Caco-2 (cell line): ENCODE measurements at places on chromosomes 16 and 17. TPM values are rescaled to one million over a fixed set of nuclear protein-coding genes. Genes with fewer than 3 reads are reported as not detected.

GRCh38 chr17:45108595-45109521 is 23.5 kb downstream of the PLCD3 start:
- peak; percentile 37 for DNase-seq

DNA sequence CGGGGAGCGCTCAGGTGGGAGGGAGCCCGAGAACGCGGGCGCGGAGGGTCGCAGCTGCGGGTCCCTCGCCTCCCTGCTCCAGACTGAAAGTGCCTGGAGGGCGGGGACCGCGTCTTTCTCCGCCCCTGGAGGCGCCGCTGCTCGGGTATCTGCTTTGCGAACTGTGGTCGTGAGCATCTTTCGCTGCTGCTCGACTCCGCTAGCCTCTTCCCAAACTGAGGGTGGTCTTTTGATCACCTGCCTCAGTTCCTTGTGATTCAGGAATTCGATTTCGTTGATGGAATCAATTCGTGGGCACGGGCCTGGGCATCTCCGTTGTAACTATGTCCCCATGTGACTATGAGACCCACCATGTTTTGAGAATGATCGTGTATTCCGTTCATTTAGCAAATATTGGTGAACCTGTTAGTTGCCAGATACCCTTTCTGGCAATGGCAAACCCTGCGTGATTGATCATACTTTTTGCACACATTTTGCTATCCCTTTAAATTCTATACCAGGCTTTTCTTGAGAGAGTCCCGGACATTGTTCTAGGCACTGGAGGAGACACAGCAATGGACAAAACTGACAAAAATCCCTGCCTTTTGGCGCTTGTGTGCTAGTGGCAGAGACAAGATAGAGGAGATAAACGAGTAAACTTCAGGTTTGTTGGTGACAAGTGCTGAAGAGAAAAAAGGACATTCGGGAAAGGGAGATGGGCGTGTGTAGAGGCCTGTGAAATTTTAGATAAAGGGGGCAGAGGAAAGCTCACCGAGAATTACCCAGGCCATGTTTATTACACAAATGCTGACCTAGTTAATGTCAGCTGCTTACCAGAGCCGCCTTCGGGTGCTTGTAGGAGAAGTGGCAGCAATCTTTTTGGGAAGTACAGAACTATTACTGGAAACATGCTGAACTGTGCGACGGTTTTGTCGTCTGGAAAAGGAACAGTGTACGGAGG is 948 bp downstream of the UTP18 start:
- no peak for DNase-seq

The NPIPB8 gene
- 0.48 TPM in 1 of 2 replicates, not detected in the other for total RNA-seq

DNA sequence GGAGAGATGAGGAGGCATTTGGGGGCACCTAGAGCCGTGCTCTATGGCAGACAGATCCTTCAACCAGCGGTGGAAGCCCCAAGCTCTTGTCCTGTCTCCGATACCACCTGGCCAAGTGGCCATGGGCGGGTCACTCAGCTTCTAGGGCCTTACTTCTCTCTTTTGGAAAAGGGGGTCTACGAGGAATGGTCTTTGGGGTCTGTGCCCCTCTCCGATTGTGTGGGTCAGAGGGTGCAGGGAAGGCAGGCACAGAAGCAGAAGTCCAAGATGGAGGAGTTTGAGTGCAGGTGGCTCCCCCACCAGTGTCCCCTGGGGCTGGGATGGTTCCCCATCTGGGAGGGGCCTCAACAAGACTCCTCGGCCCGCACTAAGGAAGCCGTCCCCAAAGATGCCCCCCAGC is 116.7 kb downstream of the CCDC182 start:
- DNase-seq = no peak

GRCh38 chr17:15409721-15410250 is 57.6 kb downstream of the CDRT4 start:
- no peak for DNase-seq

GRCh38 chr17:43723697-43724359 is 34.8 kb downstream of the SOST start:
- no peak for DNase-seq

The FBXL16 gene
- 5.9 and 10.5 TPM in 2 replicates for total RNA-seq

GRCh38 chr16:21600031-21600773 is 825 bp downstream of the METTL9 start:
- no peak for DNase-seq

GRCh38 chr17:77210946-77211541 is 70.3 kb downstream of the SEC14L1 start:
- DNase-seq = no peak

The CHST5 gene
- 0.11 TPM in 1 of 2 replicates, not detected in the other for total RNA-seq

GRCh38 chr17:82859431-82860403 is 19.9 kb upstream of the ZNF750 start:
- no peak for DNase-seq

The ABCC6 gene
- total RNA-seq = 43.5 and 44.6 TPM in 2 replicates

The IRX6 gene
- total RNA-seq = not detected in 2 replicates

DNA sequence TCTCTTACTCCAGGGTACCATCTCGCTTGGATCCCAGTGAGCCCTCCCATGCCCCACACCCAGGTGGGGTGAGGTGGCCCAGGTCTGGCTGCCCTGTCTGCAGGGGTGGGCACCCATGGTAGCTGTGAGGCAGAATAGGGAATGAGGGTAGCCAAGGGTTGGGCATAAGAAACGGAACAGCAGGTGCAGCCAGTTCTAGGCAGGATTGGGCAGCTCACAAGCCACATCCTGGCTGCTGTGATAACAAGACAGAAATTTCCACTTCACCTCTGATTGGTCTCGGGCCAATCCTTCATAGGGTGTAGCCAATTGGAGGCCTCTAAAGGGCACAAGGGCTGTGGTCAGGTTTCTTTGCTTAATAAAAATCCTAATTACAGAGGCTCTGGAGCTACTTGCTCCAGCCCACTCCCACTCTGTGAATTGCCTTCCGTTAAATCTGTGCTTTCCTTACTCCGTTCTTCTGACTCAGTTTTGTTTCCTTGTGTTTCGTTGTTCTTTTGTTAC is 1.5 kb upstream of the ARHGDIG start:
- DNase-seq = peak; percentile 33

GRCh38 chr17:48374650-48375230 is 55.3 kb downstream of the SKAP1 start:
- DNase-seq = peak; percentile 81

GRCh38 chr17:80970044-80970761 is 21.4 kb upstream of the CHMP6 start:
- DNase-seq = peak; percentile 63

DNA sequence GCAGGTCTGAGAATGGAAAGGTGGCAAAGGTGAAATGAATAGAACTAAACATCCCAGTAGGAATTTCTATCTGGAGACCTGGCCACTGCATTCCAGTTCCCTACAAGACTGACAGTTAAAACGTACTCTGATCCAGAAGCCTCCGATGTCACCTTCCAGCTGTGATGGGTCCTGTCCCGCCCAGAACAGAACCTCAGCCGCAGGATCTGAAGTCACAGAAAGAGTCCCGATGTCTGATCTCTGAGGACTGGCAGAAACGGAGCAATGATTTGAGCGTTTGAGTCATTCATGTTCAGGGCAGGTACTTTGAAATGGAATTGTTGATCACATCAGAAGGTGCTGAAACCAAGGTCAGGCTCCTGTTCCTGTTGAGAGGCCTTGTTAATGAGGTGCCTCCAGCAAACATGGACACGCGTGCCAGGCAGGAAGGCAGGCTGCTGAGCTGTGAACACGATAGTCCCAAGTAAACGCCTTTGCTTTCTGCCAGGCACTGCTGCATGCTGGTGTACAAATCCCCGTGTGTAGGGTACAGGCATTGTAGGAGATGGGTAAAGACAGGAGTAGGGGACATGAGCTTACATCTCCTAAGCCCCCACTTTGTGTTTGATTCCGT is 61.4 kb downstream of the VAT1L start:
- no peak for DNase-seq

DNA sequence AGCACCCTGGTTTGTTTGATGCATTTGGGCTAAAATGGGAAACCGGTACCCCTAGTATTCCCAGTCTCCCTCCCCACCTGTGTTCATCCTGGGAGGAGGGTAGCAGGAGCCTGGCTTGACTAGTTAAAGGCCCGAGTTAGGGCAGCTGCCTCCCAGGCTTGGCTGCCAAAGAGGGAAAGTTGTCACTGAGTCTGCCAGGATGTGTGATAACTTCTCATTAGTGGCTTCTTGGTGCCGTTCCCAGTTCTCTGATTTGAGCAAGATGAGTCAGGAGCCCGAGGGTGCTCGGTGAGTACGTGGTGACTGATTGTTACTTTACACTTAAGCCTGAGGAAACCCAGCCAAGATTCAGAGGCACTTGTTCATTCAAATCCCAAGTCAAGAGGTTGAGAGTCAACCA is 2.5 kb downstream of the KRT32 start:
- no peak for DNase-seq

DNA sequence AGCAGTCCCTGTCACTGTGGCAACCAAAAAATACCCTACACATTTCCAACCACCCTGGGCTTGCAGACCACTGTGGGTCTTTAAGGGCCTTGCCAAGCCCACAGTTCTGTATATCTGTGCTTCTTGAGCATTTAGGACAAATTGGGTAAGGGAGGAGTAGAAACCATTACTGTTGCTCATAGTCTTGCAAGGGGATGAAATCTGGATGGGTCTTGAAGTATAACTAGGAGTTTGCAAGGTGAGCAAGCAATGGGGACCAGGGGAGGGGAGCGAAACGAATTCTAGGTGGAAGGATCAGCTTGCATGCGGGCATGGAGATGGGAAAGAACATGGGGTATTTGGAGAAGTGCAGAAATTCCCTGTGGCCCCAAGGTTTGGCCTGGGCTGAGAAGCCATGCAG is 202.9 kb downstream of the RAB11FIP4 start:
- no peak for DNase-seq

The E4F1 gene
- 29.5 and 30.1 TPM in 2 replicates for total RNA-seq

DNA sequence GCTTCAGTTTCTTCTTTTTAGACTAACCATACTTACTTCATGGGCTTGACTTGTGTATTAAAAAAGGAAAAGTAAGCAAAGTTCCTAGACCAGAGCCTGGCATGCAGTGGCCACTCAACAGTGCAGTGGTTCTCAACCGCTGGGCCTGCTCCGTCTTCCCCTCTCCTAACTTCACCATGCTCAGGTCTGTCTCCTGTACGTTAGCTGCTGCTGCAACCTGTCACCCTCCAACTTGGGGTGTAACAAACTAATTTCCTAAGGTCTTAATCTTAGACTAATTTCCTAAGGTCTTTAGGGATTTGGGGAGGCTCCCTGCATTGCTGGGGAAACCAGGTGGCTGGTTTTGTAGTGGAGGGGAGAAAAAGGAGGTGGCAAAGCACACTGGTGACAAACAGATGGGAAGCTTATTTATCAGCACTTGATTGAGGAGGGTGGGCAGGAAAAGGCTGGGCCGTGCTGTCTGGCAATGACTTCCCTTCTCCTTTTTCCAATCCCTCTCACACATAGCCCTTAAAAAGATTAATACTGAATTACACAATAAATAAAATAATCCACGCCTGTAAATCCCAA is 2.2 kb upstream of the ARL4D start:
- DNase-seq = no peak

- DNase-seq = no peak
These were observed 5.0 kb downstream of the CTF1 start for GRCh38 chr16:30901201-30902028.

The ABAT gene
- total RNA-seq = 28.8 and 34.9 TPM in 2 replicates

DNA sequence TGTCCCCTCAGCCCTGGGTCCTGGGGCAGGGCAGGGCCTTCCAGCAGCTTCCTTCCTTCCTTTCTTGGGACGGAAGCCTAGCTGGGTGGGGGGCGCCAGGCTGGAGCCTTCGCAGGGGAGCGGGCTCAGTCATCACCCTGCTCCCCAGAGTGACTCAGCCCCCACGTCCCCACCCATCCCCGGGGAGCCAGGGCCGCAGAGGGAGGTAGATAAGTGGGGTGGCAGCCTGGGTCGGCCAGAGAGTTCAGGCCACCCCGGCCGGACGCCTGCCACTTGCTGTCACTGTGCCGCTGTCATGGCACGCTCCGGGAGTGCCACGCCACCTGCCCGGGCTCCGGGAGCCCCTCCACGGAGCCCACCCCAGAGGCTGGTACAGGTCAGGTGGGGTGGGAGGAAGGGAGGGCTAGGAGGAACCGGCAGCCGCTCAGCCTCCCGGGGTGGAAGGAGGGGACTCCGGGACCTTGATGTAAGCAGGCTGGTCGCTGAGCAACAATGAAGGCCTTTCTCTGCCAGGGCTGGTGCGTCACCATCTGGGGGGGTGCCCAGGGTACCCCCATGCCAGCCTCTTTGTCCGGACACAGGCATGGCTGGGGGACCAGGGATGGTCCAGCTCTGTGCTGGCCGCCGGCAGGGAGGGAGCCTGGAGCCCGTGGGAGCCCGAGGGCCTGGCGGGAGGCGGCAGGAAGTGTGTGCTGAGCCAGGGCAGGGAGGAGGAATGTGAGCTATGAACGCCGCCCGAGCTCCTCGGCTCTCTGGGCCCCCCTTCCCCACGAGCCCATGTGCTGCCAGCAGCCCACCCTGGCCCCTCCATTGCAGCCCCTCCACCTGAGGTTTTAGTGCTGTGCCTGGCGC is 6.6 kb downstream of the NHERF2 start:
- DNase-seq = no peak

GRCh38 chr16:1846416-1846815 is 19.4 kb downstream of the FAHD1 start:
- DNase-seq = no peak

- DNase-seq = peak; percentile 60
These were observed 31.9 kb downstream of the TENT4B start for GRCh38 chr16:50185005-50185505.

The SLC16A5 gene
- total RNA-seq = 27.7 and 33.8 TPM in 2 replicates

The TMEM98 gene
- 189 and 229 TPM in 2 replicates for total RNA-seq

The PRSS21 gene
- not detected in 2 replicates for total RNA-seq

The SLFN14 gene
- not detected in 2 replicates for total RNA-seq

DNA sequence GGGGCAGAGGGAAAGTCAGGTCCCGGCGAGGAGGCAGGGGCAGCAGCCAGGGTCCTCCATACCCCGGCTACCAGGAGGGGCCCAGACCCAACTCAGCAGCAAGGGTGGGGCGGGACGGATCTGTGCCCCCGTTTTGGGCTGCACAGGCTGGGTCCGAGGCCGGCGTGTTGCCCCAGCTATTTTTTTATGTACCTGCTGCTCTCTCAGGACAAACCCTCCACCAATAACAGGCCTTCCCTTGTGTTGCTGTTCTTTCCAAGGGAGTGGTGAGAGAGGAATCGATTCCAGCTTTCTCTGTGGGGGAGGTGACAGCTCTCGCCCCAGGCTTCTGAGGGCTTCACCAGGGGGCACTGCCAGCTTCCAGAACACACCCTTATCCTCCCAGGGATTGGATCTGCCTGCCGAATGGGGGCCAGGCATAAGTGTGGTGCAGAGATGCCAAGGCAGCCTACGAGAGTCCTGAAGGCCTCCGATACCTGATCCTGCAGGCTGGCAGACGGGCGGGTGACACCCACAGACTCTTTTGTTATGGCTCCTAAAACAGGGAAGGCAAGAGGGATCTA is 22.3 kb downstream of the RTN4RL1 start:
- no peak for DNase-seq

GRCh38 chr16:30895627-30896260 is 670 bp upstream of the CTF1 start:
- no peak for DNase-seq
